Fibroblast of lung (primary cell): ENCODE measurements at places on chromosomes 5 and 9. TPM values are rescaled to one million over a fixed set of nuclear protein-coding genes. Genes with fewer than 3 reads are reported as not detected.

- no peaks in the 10 kb centered on the region for H3K36me3 ChIP-seq
- H3K4me1 ChIP-seq = no peaks in the 10 kb centered on the region
- no peak for DNase-seq
- no peak overlapping the region for H3K27ac ChIP-seq
- H3K4me3 ChIP-seq = no peak overlapping the region
Measured at GRCh38 chr5:102799017-102799416, 43.9 kb downstream of the PAM start.

DNA sequence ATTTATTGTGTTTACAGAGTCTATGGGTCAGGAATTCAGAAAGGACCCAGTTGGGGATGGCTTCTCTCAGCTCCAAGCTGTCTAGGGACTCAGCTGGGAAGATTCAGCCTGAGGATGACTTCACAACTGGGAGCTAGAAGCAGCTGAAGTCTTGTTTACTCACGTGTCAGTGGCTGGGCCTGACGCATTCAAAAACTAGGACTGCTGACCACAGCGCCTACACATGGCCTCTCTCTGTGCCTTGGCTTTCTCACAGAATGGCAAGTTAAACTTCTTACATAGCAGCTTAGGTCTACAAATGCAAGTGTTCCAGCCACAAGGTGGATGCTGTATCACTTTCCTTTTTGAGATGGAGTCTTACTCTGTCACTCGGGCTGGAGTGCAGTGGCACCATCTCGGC is 16.3 kb upstream of the PPP2CA start:
- H3K27ac ChIP-seq = peak overlapping the region; percentile 72
- DNase-seq = peak; percentile 97
- no peaks in the 10 kb centered on the region for H3K27me3 ChIP-seq
- no peaks in the 10 kb centered on the region for H3K36me3 ChIP-seq

DNA sequence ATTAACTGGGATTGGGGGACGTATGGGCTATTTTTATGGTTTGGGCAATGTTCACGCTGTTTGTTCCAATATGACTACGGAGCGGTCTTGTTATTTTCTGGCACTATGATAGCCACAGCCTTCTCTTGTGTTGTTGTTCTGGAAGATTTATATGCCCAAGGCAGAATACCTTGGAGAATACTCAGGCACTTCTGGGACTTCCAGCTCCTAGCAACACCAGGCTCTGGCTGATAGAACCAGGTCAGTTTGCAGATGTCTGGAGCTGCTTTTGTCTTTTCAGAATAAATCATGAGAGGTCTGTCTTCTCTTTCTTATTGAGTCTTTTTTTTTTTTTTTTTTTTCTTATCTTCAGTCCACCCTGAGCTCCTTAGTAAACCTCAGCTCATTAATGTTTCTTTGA is 262.5 kb downstream of the MED10 start:
- no peak overlapping the region for H3K4me3 ChIP-seq
- DNase-seq = no peak
- no peaks in the 10 kb centered on the region for H3K27me3 ChIP-seq
- H3K27ac ChIP-seq = no peak overlapping the region

The PCDHGA12 gene
- total RNA-seq = 9.2 and 13.7 TPM in 2 replicates

The GARNL3 gene
- 3.9 and 6.4 TPM in 2 replicates for total RNA-seq

GRCh38 chr5:168879929-168880328 is 300.8 kb upstream of the PANK3 start:
- DNase-seq = no peak
- no peaks in the 10 kb centered on the region for H3K4me1 ChIP-seq
- no peaks in the 10 kb centered on the region for H3K36me3 ChIP-seq
- no peak overlapping the region for H3K27ac ChIP-seq
